ENCODE measurements at places on chromosomes 11 and 22.

- H3K27me3 ChIP-seq, result no peaks in the 10 kb centered on the region
- H3K4me3 ChIP-seq, result peak overlapping the region; percentile 16
- peaks cover 100% of the 10 kb centered on the region for H3K4me1 ChIP-seq
These were observed 15.3 kb upstream of the CDC42BPG start for GRCh38 chr11:64859542-64860414.

DNA sequence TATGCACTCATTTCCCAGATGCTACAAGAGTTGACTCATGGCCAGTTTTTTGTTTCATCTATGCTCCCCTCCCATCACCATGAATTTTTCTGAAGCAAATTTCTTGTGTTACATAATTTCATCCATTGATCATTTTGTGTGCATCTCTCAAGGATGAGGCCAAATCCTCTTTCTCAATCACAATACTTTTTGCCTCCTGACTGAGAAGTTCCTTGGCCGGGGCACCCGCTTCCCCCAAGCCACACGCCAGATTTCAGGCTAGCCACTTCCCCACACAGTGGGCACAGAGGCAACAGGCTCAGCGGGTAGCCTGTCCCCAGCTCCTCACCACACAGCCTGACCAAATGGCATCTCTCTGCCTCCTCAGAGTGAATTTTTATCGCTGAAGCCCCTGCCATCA is 9.8 kb upstream of the DSCAML1 start:
- no peaks in the 10 kb centered on the region for H3K27me3 ChIP-seq
- peaks cover 21% of the 10 kb centered on the region for H3K4me1 ChIP-seq
- DNase-seq, result no peak
- no peak overlapping the region for H3K27ac ChIP-seq
- H3K4me3 ChIP-seq, result no peak overlapping the region
- no peaks in the 10 kb centered on the region for H3K36me3 ChIP-seq

GRCh38 chr11:131824771-131825170 is 454.4 kb downstream of the NTM start:
- H3K4me1 ChIP-seq, result no peaks in the 10 kb centered on the region
- no peak for DNase-seq
- no peaks in the 10 kb centered on the region for H3K27me3 ChIP-seq
- no peak overlapping the region for H3K27ac ChIP-seq
- H3K36me3 ChIP-seq, result no peaks in the 10 kb centered on the region
- H3K4me3 ChIP-seq, result no peak overlapping the region

DNA sequence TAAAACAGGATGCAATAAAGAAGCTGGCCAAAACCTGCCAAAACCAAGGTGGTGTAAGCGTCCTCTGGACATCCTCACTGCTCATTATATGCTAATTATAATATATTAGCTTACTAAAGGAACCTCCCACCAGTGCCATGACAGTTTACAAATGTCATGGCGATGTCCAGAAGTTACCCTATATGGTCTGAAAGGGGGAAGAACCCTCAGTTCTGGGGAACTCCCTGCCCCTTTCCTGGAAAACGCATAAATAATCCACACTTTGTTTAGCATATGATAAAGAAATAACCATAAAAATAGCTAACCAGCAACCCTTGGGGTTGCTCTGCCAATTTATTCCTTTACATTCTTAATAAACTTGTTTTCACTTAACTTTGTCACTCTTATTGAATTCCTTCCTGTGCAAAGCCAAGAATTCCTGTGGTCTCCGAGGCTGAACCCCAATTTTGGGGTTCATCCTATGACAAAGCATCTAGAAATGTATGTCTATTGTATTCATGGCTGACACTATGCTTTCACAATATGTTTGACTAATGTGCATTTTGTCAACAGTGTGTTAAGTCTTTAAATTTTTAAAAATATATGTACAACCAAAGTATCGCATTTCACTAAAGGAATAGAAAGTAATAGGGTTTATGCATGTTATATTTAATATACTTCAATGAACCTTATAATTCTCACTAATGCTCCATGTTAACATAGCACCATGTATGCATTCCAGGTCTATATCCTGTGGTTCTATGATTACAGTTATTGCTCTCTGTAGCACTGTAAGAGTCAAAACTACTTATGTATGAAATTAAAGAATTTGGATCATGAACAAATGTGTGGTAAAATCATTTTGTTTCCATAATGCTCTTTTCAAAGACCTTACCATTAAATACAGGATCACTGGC is 25.1 kb downstream of the LGR4 start:
- no peaks in the 10 kb centered on the region for H3K27me3 ChIP-seq
- H3K27ac ChIP-seq, result no peak overlapping the region
- no peaks in the 10 kb centered on the region for H3K4me1 ChIP-seq
- no peak for DNase-seq
- H3K4me3 ChIP-seq, result no peak overlapping the region

- no peak for DNase-seq
- H3K4me3 ChIP-seq, result no peak overlapping the region
- H3K27me3 ChIP-seq, result no peaks in the 10 kb centered on the region
- no peak overlapping the region for H3K27ac ChIP-seq
These were observed 3.7 kb downstream of the TST start for GRCh38 chr22:37015587-37015878.

- peaks cover 83% of the 10 kb centered on the region for H3K4me1 ChIP-seq
- no peaks in the 10 kb centered on the region for H3K27me3 ChIP-seq
- H3K27ac ChIP-seq, result peak overlapping the region; percentile 83
- H3K4me3 ChIP-seq, result peak overlapping the region; percentile 19
- no peak for DNase-seq
These were observed 21.5 kb upstream of the CBX7 start for GRCh38 chr22:39173787-39174497.

- H3K36me3 ChIP-seq, result peaks cover 42% of the 10 kb centered on the region
- H3K4me3 ChIP-seq, result no peak overlapping the region
- H3K27me3 ChIP-seq, result no peaks in the 10 kb centered on the region
These were observed 47.9 kb upstream of the YWHAH start for GRCh38 chr22:31896472-31896871.

DNA sequence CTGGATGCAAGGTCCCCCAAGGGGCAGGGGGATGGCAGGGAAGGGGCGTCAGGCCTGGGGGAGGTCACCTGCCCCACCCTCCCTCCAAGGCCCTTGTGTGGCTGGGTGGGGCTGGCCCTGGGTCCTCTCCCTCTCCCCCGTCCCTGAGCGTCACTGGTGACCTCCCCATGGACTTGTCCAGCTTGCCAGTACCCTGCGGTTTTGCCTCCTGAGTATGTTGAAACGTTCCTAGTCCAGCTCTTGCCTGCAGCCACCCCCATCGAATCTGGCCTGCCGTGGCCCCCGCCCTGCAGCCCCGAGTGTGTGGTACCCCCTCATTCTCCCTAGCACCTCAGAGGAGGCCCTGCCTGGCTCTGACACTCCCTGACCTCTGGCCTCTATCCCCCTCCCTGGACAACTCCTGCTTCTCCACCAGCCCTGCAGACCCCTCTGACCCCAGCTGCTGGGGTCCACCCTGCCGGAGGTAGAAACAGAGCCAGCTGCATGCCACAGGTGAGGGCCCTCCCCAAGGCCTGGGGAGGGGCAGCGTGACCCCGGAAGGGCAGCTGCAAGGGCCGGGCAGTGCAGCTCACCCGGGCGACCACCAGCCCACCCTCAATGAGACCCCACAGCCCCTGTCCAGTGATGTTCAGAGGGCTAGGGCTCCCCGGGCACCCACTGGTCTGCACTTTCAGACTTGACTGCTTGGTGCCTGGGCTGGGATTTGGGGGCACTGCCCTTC is 4.1 kb upstream of the MUC6 start:
- H3K27me3 ChIP-seq, result no peaks in the 10 kb centered on the region
- H3K36me3 ChIP-seq, result no peaks in the 10 kb centered on the region
- H3K4me1 ChIP-seq, result no peaks in the 10 kb centered on the region
- no peak overlapping the region for H3K4me3 ChIP-seq

GRCh38 chr22:42431401-42432019 is 693 bp downstream of the NFAM1 start:
- DNase-seq, result no peak
- H3K36me3 ChIP-seq, result no peaks in the 10 kb centered on the region
- no peak overlapping the region for H3K27ac ChIP-seq
- peak overlapping the region; percentile 31 for H3K4me3 ChIP-seq
- H3K27me3 ChIP-seq, result peaks cover 8% of the 10 kb centered on the region
- H3K4me1 ChIP-seq, result no peaks in the 10 kb centered on the region

- no peak overlapping the region for H3K27ac ChIP-seq
- no peak overlapping the region for H3K4me3 ChIP-seq
- no peak for DNase-seq
- no peaks in the 10 kb centered on the region for H3K27me3 ChIP-seq
- H3K4me1 ChIP-seq, result no peaks in the 10 kb centered on the region
These were observed 29.9 kb downstream of the TRPC6 start for GRCh38 chr11:101553891-101554292.

- no peak for DNase-seq
- H3K27ac ChIP-seq, result no peak overlapping the region
- no peaks in the 10 kb centered on the region for H3K27me3 ChIP-seq
- H3K4me1 ChIP-seq, result no peaks in the 10 kb centered on the region
- no peak overlapping the region for H3K4me3 ChIP-seq
These were observed 23.5 kb downstream of the LARGE1 start for GRCh38 chr22:33896575-33897447.

GRCh38 chr22:22397292-22397870 is 111.2 kb downstream of the ZNF280B start:
- H3K27me3 ChIP-seq, result peaks cover 4% of the 10 kb centered on the region
- H3K36me3 ChIP-seq, result no peaks in the 10 kb centered on the region
- no peak overlapping the region for H3K27ac ChIP-seq
- no peak for DNase-seq

- DNase-seq, result no peak
- H3K4me1 ChIP-seq, result no peaks in the 10 kb centered on the region
- H3K27me3 ChIP-seq, result peaks cover 3% of the 10 kb centered on the region
- H3K36me3 ChIP-seq, result no peaks in the 10 kb centered on the region
These were observed 80.4 kb downstream of the MYO18B start for GRCh38 chr22:25822344-25822743.

GRCh38 chr22:18078329-18079041 is 695 bp downstream of the PEX26 start:
- peak overlapping the region; percentile 53 for H3K27ac ChIP-seq
- DNase-seq, result peak; percentile 7
- peak overlapping the region; percentile 97 for H3K4me3 ChIP-seq
- H3K4me1 ChIP-seq, result peaks cover 29% of the 10 kb centered on the region
- H3K27me3 ChIP-seq, result no peaks in the 10 kb centered on the region

- no peaks in the 10 kb centered on the region for H3K36me3 ChIP-seq
- DNase-seq, result no peak
- peaks cover 12% of the 10 kb centered on the region for H3K4me1 ChIP-seq
These were observed 3.1 kb downstream of the DYNC2H1 start for GRCh38 chr11:103112364-103112763.

DNA sequence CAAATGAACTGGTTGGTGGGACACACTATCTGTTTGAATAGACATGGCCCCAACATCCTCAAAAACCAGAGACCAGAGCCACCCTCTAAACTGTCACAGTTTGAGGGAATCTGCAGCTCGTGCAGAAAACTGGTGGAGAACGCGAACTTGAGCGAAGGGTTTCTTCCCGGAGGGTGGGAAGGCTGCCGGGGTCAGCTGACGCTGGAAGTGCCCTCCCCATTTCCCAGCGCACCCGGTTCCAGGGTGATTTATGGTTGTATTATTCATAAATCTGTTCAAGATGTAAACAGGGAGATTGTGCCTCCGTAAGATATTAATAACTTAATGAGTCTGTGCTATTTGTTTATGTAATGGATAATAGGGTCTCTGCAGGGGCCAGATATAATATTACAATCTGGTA is 1396.7 kb downstream of the BRD1 start:
- DNase-seq, result no peak
- H3K4me1 ChIP-seq, result no peaks in the 10 kb centered on the region
- H3K4me3 ChIP-seq, result no peak overlapping the region
- no peak overlapping the region for H3K27ac ChIP-seq
- no peaks in the 10 kb centered on the region for H3K36me3 ChIP-seq

DNA sequence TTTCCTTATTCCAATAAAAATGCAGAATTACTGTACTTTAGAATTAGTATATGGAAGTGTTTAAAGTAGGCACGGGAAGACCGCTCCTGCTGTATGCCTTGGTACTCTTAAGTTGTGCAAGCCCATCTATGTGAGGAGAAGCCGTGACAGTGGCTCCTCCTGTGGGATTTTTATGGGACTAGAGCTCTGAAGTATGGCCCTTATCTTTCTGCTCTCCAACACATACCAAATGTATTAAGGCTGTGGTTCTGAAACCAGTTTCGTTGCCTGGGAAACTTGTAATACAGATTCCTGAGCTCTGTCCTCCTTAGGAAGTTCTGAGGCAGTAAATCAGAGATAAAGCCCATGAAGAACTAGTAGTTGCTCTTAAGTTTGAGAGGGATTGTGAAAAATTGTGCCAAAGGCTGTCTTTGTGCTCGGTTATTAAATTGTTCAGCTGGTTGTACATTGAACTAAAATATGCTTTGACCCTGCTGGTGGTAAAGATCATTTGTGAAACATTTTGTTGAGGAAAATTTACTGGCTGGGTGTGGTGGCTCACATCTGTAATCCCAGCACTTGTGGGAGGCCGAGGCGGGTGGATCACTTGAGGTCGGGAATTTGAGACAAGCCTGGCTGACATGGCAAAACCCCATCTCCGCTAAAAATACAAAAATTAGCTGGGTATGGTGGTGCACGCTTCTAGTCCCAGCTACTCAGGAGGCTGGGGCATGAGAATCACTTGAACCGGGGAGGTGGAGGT is 29.3 kb downstream of the RTN3 start:
- H3K36me3 ChIP-seq, result peaks cover 3% of the 10 kb centered on the region
- no peak overlapping the region for H3K27ac ChIP-seq
- no peak for DNase-seq
- no peaks in the 10 kb centered on the region for H3K4me1 ChIP-seq
- H3K4me3 ChIP-seq, result no peak overlapping the region

DNA sequence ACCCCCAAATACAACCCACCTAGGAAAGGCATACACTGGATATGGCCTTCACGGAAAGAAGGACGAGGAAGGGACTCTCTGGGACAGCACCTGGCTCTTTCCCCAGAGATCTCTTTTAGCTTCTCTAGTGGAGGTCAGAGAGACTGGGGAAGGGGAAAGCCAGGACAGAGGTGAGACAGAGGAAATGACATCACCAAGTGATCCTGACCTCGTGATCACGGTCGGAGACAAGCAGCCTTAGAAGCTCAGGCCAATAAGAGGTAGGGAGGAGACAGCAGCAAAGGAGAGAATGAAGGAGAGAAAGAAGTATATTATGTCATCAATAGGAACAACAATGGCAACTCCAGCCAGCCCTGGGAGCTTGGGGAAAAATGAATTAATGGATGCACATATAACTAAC is 15.4 kb upstream of the TMPRSS13 start:
- H3K36me3 ChIP-seq, result no peaks in the 10 kb centered on the region
- H3K27me3 ChIP-seq, result no peaks in the 10 kb centered on the region
- no peak for DNase-seq
- H3K4me3 ChIP-seq, result no peak overlapping the region
- H3K27ac ChIP-seq, result no peak overlapping the region
- H3K4me1 ChIP-seq, result peaks cover 45% of the 10 kb centered on the region

GRCh38 chr11:1198561-1199240 is 24.2 kb upstream of the MUC5B start:
- H3K4me3 ChIP-seq, result no peak overlapping the region
- no peaks in the 10 kb centered on the region for H3K36me3 ChIP-seq
- peaks cover 2% of the 10 kb centered on the region for H3K27me3 ChIP-seq
- no peak for DNase-seq

GRCh38 chr11:74636630-74637184 is 44.3 kb downstream of the POLD3 start:
- H3K4me1 ChIP-seq, result no peaks in the 10 kb centered on the region
- H3K27me3 ChIP-seq, result no peaks in the 10 kb centered on the region
- no peak for DNase-seq
